ENCODE measurements at places on chromosomes 5 and 9.

DNA sequence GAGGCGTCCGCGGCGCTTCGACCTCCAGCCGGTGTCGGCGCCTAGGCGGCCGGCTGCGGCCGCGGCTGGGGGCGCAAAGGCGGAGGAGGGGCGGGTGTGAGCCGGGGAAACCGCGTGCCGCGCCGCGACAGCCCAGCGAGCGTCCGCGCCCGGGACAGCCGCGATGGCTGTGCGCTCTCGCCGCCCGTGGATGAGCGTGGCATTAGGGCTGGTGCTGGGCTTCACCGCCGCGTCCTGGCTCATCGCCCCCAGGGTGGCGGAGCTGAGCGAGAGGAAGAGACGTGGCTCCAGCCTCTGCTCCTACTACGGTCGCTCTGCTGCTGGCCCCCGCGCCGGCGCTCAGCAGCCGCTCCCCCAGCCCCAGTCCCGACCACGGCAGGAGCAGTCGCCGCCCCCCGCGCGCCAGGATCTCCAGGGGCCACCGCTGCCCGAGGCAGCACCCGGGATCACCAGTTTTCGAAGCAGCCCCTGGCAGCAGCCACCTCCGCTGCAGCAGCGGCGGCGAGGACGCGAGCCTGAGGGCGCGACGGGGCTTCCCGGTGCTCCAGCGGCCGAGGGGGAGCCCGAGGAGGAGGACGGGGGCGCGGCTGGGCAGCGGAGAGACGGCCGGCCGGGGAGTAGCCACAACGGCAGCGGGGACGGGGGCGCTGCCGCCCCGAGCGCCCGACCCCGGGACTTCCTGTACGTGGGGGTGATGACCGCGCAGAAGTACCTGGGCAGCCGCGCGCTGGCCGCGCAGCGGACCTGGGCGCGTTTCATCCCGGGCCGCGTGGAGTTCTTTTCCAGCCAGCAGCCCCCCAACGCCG lies 605 bp downstream of the CHSY3 start:
- peak; percentile 56 for DNase-seq

- DNase-seq: no peak
Measured at GRCh38 chr5:123690821-123691220, 178.8 kb downstream of the CSNK1G3 start.

DNA sequence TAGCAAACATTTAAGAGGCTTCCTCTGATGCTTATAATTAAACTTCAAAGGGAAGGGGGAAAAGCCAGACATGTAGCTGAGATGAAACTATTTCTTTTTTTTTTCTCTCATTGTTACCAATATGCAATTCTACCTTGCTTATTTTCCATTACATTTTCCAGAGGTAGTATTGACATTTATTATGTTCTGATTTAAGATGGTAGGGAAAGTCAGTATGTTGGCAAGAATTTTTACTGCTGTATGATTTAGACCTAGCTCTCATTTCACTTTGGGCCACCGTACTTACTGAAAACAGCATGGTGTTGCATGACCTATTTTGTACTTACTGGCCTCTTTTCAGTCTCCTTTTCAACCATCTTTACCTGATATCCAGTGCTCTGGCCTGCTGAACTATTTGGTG lies 9.6 kb upstream of the SPINK6 start:
- DNase-seq: no peak

GRCh38 chr9:81489046-81489445 lies 200.3 kb downstream of the TLE1 start:
- no peak for DNase-seq

GRCh38 chr5:177291735-177292134 lies 11.8 kb downstream of the RAB24 start:
- DNase-seq: no peak

- DNase-seq: no peak
Measured at GRCh38 chr5:158198636-158199035, 339.7 kb upstream of the CLINT1 start.

DNA sequence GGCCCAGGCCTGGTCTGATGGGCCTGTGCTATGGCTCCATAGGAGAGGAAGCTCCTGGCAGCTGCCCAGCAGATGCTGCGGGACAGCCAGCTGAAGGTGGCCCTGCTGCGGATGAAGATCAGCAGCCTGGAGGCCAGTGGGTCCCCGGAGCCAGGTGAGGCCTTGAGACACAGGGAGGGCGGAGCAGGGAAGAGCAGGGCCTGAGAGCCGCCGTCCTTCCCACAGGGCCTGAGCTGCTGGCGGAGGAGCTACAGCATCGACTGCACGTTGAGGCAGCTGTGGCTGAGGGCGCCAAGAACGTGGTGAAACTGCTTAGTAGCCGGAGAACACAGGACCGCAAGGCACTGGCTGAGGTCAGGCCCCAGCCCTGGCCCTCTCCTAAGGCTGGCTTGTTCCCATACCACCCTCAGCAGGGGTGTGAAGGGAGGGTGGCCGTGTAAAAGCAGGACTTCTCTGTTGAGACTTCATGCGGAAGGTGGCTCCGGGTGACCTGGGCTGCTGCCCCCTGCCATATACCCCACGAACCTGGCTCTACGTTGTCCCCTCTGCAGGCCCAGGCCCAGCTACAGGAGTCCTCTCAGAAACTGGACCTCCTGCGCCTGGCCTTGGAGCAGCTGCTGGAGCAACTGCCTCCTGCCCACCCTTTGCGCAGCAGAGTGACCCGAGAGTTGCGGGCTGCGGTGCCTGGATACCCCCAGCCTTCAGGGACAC lies 4.5 kb downstream of the PKN3 start:
- no peak for DNase-seq

GRCh38 chr5:72234265-72234700 lies 85.8 kb downstream of the MRPS27 start:
- peak; percentile 75 for DNase-seq

DNA sequence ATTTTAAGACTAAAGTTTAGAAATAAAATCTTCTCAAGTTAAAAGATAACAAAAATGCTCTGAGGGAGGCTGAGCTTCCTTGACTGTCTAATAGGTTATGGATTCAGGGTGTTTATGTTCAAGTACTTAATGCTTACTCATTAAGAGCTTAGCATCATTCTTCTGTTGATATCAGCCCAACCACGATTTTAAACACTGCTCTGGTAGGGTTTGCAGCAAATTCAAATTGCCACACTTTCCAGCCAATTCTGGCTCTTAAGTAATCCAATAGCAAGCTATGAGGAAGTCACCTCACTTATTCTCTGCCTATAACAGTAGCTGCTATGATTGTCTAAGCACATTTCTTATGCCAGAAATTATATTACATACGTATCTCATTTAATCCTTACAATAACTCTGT lies 191.0 kb upstream of the KIF2A start:
- no peak for DNase-seq

GRCh38 chr9:70285246-70285645 lies 26.5 kb downstream of the SMC5 start:
- DNase-seq: no peak

DNA sequence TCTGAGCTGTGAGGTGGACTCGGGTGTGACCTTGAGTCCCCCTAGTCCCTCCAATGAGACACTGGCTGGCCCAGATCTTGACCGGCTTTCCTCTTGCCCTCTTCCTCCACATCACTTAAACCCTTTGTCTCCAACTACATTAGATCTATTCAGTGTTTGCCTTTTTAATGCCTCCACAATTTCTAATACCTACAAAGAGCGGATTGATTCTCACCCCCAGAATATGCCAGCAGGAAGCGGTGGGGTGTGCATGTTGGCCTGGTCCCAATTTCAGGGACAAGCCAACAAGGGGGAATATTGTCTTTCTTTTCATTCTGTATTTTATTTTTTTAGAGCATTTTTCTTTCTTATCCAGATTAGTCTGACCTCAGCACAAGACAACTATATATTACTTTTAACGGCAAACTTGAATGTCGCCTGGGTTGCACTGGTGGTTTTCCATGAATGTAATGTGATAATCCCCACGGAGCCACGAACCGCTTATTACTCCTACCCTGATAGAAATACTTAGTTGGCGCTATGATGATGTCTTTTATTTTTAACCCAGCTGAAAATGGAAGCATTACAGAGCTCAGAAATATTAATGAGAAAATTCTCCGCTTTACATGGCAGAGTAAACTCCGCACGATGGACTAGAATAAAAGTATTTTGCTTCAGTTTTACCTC lies 68.5 kb upstream of the MYO10 start:
- DNase-seq: no peak

- DNase-seq: no peak
Measured at GRCh38 chr9:124879226-124879625, 17.3 kb downstream of the ARPC5L start.

DNA sequence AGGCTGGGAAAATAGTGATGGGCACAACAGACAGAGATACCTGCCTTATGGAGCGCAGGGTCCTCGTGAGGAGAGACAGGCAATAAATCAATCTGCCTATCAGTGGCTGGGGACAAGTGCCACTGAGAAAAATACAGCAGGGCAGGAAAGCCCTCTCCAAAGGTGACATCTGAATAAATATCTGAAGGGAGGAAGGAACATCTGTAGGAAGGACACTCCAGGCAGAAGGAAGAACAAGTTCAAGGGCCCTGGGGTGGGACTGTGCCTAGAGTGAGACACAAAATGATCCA lies 53.7 kb upstream of the SLC25A51 start:
- DNase-seq: no peak

DNA sequence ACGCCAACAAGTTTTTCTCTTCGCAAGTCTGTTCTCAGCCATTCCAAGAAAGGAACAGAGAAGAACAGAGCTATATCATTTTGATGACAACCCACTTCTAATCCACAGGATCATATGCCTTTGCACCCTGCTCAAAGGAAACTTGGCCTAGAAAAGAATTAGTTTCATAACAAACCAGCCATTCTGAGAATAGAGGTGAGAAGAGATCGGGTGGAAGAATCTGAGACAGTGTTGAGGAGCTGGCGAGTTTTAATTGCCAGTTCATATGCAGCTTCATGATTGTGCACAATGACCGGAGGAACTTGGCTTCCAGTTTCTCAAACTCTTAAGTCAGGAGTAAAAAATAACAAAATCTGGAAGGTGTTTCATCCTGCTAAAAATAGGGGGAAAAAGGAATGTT lies 380.0 kb downstream of the NR2F1-AS1 start:
- DNase-seq: no peak

DNA sequence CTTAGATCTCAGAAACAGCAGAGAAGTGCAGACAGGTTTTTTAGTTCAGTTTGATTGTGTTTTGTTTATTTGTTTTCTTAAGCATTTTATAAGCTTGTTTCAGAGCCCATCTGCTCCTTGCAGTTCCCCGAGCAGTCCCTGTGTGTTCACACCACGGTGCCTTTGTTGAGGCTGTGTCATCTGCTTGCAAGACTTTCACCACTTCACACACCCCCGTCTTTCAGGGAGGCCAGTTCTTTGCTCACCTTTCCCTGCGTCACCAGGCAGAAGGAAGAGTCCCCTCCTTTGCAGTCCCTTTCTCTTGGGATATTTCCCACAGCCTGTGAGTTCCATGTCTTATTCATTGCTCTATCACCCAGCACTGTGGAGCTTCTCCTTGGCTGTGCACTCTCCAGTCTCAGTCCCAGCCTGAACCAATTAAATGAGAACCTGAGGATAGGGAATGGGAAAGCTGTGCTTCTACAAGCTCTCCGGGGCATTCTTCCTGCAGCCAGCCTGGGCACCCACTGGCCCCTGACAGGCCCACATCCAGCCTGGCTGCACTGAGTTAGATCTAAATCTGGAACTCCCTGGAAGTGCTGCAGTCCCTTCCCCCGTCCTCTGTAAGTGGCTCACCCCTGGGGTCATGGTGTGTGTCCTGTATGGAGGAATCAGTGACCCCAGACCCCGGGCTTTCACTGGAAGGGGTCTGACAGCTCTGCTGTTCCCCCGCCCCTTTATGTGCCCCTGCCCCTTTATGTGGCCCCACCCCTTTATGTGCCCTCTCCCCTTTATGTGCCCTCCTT lies 5.5 kb downstream of the MVB12B start:
- no peak for DNase-seq

DNA sequence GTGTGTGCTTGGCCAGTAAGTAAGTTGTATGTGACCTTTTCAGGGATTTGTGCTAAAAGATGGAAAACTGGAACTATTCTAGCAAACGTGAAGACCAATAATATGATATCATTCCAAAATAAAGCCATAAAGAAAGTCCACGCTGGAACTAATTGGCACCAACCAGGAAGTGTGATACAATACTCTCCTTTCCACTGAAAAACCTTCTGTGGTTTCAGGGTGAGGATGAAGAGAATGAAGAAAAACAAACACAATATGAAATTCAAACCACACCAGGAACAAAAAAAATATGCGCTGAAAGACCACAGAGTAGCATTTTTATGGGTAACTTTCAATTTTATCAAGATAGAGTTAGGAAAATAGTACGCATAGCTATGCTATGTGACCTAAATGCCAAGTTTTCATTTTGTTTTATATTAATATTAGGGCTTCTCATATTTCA lies 105.8 kb downstream of the EFNA5 start:
- no peak for DNase-seq

- DNase-seq: no peak
Measured at GRCh38 chr5:2131826-2132496, 249.2 kb upstream of the IRX4 start.

DNA sequence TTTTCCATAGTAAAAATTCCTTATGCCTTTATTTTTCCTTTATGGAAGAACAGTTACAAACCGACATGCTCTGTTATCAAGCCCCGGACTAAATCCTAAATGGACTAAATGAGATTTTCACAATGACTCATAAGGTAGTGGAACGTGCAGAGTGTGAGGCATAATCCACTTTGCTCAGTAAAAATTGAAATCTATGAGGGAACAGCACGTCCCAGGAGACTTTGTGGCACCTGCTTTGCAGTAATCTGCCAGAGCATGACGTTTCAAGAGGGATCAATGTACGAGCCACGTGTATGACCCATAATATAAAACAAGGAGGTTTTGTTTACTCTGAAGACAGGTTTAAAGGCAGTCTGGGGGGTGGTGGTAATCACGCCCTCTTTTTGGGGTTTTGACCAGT lies 83.8 kb upstream of the GNA14 start:
- peak; percentile 36 for DNase-seq

DNA sequence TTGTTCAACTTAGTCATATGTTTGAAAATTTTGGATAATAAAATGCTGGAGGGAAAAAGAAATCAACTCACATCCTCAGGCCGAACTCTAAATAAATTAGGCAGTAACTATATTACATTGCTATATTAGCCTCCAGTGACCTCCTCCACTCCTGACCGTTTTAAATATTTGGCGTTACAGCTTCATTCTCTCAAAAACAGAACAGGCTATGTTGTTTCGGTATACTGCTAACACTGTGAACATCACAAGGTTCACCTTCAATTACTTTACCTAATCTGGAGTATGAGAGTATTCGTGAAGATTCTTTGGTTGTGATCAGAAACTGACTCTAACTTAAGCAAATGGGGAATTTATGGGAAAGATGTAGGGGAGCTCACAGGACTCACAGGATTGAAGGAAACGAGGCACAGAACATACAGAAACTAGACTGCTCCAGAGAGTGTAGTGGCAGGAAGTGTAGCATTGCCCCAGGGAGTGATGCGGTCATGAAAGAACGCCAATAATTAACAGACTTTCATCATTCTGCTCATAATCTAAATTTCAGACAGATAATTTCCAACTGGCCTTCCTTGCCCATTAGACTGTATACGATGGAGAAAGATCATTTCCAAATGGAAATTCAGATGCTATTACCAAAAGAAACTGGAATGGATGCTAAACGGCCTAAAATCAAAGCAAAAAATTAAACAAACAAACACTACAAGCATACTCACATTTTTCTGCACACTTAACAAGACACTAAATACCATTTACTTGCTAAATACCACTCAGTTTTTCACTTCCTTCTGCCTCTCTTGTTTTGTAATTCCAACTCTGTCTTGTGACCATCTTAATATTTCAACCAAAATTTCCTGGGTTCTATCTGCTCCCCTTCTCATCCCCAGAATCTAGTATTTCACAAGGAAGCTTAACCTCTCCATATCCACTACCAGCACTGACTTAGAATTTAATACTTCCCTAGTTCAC lies 110.1 kb upstream of the LPAR1 start:
- no peak for DNase-seq

Data from activated CD4-positive, alpha-beta T cell treated with anti-CD3 and anti-CD28 coated beads, Interleukin-2, amount 10 ng/mL, durations not matched to agents 24 days and 14 days (primary cell).